Hepatocyte (in vitro differentiated cells): ENCODE measurements at places on chromosomes 2 and 18.

DNA sequence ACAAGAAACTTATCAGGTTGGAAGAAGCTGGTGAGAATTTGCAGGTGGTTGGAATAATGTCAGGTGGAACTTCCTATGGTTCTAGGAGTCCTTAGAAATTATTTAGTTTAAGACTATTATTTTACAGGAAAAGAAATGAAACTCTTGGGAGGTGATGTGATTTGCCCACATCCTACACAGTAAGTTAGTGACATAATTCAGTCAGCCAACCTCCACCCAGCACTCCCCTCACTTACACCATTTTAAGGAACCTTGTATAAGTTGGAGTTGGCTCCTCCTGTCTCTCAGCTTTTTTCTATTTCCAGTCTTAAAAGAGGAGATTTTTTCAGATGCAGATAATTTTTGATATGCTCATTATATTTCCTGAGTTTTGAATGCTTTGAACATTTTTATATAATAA lies 86.4 kb downstream of the SKA1 start:
- no peaks in the 10 kb centered on the region for H3K27me3 ChIP-seq
- H3K27ac ChIP-seq = no peak overlapping the region
- DNase-seq = no peak
- H3K4me3 ChIP-seq = no peak overlapping the region
- no peaks in the 10 kb centered on the region for H3K36me3 ChIP-seq

- H3K27ac ChIP-seq = peak overlapping the region; percentile 26
- no peaks in the 10 kb centered on the region for H3K36me3 ChIP-seq
- H3K4me1 ChIP-seq = no peaks in the 10 kb centered on the region
- H3K27me3 ChIP-seq = no peaks in the 10 kb centered on the region
- DNase-seq = peak; percentile 69
Observed at GRCh38 chr2:189287982-189288521, 108.5 kb upstream of the COL5A2 start.

DNA sequence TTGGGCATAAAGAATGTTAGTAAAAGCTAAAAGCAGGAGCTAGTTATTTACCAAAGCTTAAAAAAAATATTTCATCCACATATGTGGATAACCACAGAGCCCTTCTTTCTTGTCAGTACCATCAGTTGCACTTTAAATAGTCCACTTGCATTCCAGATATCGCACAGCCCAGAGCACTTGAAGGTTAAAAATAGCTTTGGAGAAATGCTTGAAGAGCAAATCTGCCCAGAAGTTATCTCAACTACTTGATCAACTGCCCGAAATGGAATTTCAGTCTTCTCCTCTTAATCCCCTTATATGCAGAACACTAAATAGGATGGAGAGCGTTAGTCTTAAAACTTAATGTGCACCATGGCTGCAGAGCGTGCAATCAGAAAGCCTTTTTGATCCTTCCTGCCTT lies 148.3 kb downstream of the PLEKHA3 start:
- no peaks in the 10 kb centered on the region for H3K27me3 ChIP-seq
- no peaks in the 10 kb centered on the region for H3K4me1 ChIP-seq
- no peak overlapping the region for H3K27ac ChIP-seq

GRCh38 chr2:232147440-232148077 lies 186.0 kb downstream of the DIS3L2 start:
- H3K36me3 ChIP-seq = no peaks in the 10 kb centered on the region
- no peaks in the 10 kb centered on the region for H3K27me3 ChIP-seq

GRCh38 chr2:100718065-100718629 lies 101.8 kb upstream of the NPAS2 start:
- no peak overlapping the region for H3K4me3 ChIP-seq
- DNase-seq = peak; percentile 34
- H3K4me1 ChIP-seq = peaks cover 3% of the 10 kb centered on the region
- no peaks in the 10 kb centered on the region for H3K27me3 ChIP-seq
- H3K27ac ChIP-seq = peak overlapping the region; percentile 63
- H3K36me3 ChIP-seq = no peaks in the 10 kb centered on the region

DNA sequence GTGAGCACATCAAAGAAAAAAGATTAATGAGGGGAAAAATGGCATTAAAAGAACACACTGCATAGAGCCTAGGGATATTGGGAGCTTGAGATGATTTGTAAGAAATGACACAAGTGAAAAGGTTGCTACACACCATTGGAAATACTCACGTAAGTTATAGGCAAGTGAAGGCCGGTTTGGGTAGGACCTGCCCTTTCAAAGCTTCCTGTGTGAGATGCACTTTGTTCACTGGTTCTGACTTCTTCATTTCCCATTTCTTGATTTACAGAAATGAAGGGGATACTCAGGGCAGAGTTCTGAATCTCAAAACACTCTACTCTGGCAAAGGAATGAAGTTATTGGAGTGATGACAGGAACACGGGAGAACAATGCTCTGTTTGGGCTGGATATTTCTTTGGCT lies at the start of gene IL18RAP:
TSS of gene IL18RAP (plus strand) at position 251 of the 400 bp plus-strand sequence. CDS start at position 369, 118 bp downstream.
- H3K27me3 ChIP-seq = peaks cover 13% of the 10 kb centered on the region
- H3K4me1 ChIP-seq = no peaks in the 10 kb centered on the region
- H3K4me3 ChIP-seq = no peak within 1 kb of the TSS
- no peak within 1 kb of the TSS for H3K27ac ChIP-seq
- no peaks in the 10 kb centered on the region for H3K36me3 ChIP-seq

DNA sequence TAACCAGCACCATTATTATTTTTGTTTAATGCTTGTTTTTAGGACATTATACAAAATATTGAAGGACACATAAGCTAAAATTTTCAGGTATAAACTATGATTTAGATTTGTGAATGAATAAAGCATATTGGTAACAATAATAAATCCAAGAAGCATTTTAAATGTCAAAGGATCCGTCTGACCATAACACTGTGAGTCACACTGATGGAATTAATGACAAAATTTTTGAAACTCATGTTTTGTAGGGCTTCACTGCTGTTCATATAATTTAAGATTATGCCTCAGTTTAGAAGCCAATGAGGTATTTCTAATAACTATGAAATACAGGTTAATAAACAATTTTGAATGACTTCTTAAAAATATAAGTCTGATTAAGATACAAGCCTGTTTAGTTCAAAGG lies 124.6 kb downstream of the TMEFF2 start:
- no peaks in the 10 kb centered on the region for H3K36me3 ChIP-seq
- H3K4me1 ChIP-seq = no peaks in the 10 kb centered on the region
- H3K4me3 ChIP-seq = no peak overlapping the region
- no peaks in the 10 kb centered on the region for H3K27me3 ChIP-seq
- DNase-seq = no peak

GRCh38 chr2:45177870-45178269 lies 168.6 kb upstream of the SIX2 start:
- no peak overlapping the region for H3K27ac ChIP-seq
- H3K36me3 ChIP-seq = no peaks in the 10 kb centered on the region
- no peak for DNase-seq
- no peak overlapping the region for H3K4me3 ChIP-seq
- H3K27me3 ChIP-seq = peaks cover 23% of the 10 kb centered on the region

DNA sequence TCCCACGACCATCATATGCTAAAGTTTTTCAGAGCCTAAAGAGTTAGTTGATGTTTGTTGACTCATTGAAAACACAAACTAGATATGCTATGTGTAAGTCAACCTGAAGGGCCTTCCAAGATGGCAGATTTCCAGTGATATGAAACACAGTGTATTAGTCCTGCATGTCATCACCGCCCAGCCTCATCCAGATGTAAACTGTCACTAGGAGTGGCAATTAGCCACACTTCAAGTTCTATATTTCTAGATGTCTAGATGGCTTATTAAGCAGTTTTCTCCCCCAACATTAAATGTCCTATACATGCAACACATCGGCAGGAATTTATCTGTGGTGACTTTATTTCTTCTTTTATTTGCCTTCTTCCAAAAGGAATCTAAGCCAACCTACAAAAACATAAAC lies 444.1 kb upstream of the SMIM21 start:
- no peaks in the 10 kb centered on the region for H3K27me3 ChIP-seq
- H3K4me1 ChIP-seq = peaks cover 3% of the 10 kb centered on the region
- H3K36me3 ChIP-seq = no peaks in the 10 kb centered on the region
- H3K4me3 ChIP-seq = no peak overlapping the region

DNA sequence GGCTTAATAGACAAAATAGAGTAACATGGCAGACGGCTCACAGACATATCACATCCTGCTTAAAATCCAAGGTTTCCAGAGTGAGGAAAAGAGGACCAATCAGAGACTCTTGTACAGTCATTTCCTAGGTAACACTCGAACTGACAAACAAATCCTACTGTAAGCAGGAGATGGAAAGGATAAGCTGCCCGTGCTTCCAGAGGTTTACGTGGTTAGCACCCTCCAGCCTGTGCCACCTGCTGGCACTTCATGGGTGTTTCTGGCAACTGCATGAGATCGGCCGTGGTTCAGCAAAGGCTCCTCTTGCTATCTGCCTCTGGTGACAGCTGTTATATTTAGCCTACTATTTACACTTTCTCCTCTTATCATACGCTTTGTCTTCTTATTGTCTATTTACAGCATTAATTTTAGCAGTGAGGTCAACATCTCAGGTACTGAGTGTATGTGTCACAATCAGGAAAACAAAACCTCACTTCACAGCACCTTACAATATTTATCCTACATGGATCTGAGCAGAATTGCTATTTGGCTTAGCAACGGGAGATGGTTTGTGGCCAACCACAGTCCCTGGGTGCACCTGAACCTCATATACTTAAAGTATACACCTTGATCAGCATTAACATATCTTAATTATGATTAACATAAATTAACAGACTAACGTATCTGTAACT lies 226.9 kb downstream of the TMEM163 start:
- no peak overlapping the region for H3K4me3 ChIP-seq
- DNase-seq = no peak
- no peak overlapping the region for H3K27ac ChIP-seq
- H3K4me1 ChIP-seq = no peaks in the 10 kb centered on the region

DNA sequence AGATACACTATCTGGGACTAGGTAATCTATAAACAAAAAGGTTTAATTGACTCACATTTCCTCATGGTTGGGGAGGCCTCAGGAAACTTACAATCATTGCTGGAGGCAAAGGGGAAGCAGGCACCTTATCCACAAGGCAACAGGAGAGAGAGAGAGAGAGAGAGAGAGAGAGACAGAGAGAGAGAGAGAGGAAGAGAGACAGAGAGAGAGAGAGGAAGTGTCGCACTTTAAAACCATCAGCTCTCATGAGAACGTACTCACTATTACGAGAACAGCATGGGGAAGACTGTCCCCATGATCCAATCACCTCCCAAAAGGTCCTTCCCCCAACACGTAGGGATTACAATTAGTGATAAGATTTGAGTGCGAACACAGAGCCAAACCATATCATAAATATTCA lies 253.5 kb upstream of the TRIB2 start:
- H3K27me3 ChIP-seq = no peaks in the 10 kb centered on the region
- peaks cover 3% of the 10 kb centered on the region for H3K4me1 ChIP-seq
- H3K27ac ChIP-seq = no peak overlapping the region
- no peak for DNase-seq
- no peak overlapping the region for H3K4me3 ChIP-seq

GRCh38 chr2:59892398-59892797 lies 661.1 kb downstream of the BCL11A start:
- H3K4me3 ChIP-seq = no peak overlapping the region
- H3K27ac ChIP-seq = no peak overlapping the region
- H3K36me3 ChIP-seq = no peaks in the 10 kb centered on the region
- DNase-seq = no peak
- H3K27me3 ChIP-seq = no peaks in the 10 kb centered on the region
- peaks cover 5% of the 10 kb centered on the region for H3K4me1 ChIP-seq

DNA sequence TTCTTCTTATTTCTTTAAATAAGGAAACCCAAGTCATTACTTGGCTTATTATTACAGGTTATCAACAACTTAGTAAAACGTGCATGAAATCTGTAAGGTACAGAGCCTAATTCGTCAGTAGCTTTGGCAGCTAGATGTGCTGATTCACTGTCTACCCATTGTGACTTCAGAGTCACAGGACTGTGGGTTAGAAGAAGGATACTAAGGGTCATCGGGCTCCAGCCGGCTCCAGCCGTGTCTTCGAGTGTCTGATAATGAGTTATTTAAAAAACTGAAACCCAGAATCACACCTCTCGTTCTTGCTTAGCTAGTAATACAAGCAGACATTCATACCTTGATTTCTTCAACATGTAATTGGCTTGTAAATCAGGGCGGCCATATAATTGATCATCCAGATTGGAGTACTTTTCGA lies 170.5 kb downstream of the FMNL2 start:
- H3K4me3 ChIP-seq = no peak overlapping the region
- no peaks in the 10 kb centered on the region for H3K4me1 ChIP-seq
- DNase-seq = no peak
- H3K36me3 ChIP-seq = no peaks in the 10 kb centered on the region
- no peaks in the 10 kb centered on the region for H3K27me3 ChIP-seq

DNA sequence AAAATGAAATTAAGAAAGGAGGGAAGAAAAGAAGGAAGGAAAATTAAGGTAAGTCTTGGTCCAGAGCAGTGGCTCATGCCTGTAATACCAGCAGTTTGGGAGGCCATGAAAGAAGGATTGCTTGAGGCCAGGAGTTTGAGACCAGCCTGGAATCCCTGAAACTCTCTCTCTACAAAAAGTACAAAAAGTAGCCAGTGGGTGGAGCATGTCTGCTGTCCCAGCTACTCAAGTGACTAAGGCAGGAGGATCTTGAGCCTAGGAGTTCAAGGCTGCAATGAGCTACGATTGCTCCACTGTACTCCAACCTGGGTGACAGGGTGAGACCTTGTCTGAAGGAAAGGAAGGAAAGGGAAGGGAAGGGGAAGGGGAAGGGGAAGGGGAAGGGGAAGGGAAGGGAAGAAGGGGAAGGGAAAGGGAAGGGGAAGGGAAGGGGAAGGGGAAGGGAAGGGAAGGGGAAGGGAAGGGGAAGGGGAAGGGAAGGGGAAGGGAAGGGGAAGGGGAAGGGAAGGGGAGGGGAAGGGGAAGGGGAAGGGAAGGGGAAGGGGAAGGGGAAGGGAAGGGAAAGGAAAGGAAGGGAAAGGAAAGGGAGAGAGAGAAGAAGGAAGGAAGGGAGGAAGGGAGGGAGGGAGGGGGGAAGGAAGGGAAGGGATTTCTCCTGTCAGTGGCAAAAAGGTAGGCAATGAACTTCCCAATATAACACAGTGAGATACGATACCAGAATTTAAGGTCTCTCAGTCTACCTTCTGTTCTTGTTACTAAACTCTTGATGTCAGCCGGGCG lies 412.8 kb downstream of the CMPK2 start:
- H3K27ac ChIP-seq = no peak overlapping the region
- no peak for DNase-seq
- H3K27me3 ChIP-seq = no peaks in the 10 kb centered on the region
- no peaks in the 10 kb centered on the region for H3K36me3 ChIP-seq

GRCh38 chr2:219325657-219326315 lies 6.8 kb downstream of the RESP18 start:
- H3K36me3 ChIP-seq = no peaks in the 10 kb centered on the region
- no peak for DNase-seq
- H3K27ac ChIP-seq = no peak overlapping the region

DNA sequence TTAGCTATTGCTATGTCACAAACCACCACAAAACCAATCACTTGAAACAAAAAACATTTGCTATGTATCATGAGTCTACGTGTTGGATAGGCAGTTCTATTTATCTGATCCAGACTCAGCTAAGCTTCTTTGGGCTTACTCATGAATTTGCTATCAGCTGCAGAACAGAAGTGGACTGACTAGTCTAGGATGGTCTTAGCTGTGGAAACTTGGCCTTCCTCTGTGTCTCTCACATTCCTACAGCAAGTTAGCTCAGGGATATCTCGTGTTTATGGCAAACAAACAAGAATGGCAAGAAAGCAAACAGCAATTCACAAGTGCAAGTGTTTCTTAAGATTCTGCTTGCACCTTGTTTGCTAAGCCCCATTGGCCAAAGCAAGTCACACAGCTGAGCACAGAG lies 288.0 kb upstream of the TNP1 start:
- peak; percentile 38 for DNase-seq
- H3K4me1 ChIP-seq = no peaks in the 10 kb centered on the region
- no peaks in the 10 kb centered on the region for H3K27me3 ChIP-seq
- peak overlapping the region; percentile 1 for H3K27ac ChIP-seq
- H3K36me3 ChIP-seq = no peaks in the 10 kb centered on the region
